ENCODE measurements at places on chromosomes 11 and 22. TPM values are rescaled to one million over a fixed set of nuclear protein-coding genes. Genes with fewer than 3 reads are reported as not detected.

DNA sequence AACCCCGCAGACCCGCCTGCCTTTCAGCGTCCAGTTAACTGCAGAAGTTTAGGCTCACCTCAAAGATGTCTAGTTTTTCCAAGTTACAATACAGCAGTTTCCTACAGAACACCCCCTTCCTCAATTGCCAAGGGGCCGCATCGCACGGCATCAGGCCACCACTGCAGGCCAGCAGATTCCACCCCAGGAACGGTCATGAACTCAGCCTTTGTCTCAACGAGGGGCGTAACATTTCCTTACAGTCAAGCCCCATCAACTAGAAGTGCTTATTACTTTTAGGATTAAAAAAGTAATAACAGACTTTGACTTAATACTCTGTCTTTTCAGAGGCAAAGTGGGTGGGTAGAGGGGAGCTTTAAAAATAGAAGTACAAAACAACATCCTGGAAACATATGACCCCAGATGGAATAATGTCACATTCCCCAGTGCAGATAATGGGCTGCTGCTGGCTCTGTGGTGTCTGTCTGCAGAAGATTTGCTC is 36.3 kb downstream of the PPP2R1B start:
- peak; percentile 13 for DNase-seq

GRCh38 chr22:23035557-23036277 is 34.6 kb upstream of the GNAZ start:
- DNase-seq, result no peak

GRCh38 chr11:95459291-95460042 is 228.5 kb upstream of the SESN3 start:
- no peak for DNase-seq

GRCh38 chr11:126841999-126842398 is 158.6 kb downstream of the KIRREL3 start:
- DNase-seq, result no peak

GRCh38 chr11:131606811-131607335 is 236.5 kb downstream of the NTM start:
- DNase-seq, result no peak

- no peak for DNase-seq
Measured at GRCh38 chr11:17894929-17895658, 117.8 kb downstream of the SERGEF start.

DNA sequence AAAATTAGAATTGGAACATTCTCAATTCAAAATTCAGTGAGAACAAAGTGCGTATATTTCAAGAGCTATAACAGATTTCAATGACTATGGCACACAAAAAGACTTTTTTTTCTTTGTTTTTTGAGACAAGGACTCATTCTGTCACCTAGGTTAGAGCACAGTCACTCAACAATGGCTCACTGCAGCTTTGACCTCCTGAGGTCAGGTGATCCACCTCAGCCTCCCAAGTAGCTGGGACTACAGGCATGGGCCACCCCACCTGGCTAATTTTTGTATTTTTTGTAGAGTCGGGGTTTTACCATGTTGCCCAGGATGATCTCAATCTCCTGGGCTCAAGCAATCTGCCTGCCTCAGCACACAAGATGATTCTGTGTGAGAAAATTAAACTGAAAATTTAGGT is 51.5 kb downstream of the PIK3C2A start:
- no peak for DNase-seq

DNA sequence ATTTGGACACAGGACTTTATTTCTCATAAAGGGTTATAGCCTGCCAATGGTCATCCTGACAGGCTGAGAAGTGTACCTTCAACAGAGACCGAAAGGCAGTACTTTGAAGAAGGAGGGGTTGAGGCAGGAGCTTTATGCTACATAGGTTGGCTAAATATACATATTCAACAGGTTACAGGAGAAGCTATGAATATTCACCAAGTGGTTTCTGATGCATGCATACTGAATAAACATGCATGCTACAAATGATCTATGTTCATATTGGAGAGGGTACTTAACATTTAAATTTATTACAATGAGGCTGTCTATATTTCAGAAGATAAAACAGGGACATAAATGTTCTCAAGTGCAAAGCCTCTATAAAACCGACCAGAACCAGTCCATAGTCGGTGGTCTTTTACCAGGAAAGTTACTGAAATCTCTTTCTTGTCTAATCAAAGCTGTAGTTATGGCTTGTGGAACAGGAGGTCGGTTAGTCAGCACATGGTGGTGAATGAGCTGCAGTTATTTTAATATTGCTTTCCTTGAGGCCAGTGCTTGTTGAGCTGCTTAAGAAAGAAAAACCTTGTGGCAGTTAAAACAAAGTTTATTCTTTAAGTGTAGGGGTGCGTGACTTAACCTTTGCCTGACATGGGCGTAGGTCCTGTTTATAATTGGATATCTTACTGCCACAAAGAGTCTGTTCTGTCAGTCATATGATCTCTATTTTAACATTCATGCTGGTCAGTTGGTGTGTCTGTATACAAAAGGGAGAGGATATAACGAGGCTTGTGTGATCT is 19.5 kb downstream of the CNTF start:
- DNase-seq, result no peak

The TMEM45B gene
- not detected for total RNA-seq

The DGCR8 gene
- total RNA-seq, result 22.4 TPM

Measured in myocyte (in vitro differentiated cells).